ENCODE measurements at places on chromosomes 11 and 22.

DNA sequence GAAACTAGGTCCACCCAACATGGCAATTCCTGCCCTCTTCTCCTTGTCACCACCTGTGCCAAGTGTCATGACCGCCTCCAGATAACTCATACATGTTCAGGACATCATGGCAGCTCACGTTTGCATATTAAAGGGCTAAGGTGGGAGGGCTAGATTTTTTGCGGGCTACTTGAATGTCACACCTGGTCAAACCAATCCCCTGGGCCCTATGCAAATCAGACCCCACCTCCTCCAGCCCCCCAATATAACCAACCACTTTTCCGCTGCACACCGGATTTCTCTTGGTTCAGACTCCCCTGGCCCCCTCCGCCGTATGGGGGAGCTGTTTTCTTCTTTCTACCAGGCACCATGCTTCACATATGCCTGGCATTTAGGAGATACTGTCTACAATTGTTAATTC is 12.6 kb downstream of the UPB1 start:
- DNase-seq = no peak

GRCh38 chr11:111977146-111978027 is 40.2 kb downstream of the DIXDC1 start:
- DNase-seq = no peak

- DNase-seq = no peak
These were observed 368.6 kb downstream of the OPCML start for GRCh38 chr11:133163463-133164419.

DNA sequence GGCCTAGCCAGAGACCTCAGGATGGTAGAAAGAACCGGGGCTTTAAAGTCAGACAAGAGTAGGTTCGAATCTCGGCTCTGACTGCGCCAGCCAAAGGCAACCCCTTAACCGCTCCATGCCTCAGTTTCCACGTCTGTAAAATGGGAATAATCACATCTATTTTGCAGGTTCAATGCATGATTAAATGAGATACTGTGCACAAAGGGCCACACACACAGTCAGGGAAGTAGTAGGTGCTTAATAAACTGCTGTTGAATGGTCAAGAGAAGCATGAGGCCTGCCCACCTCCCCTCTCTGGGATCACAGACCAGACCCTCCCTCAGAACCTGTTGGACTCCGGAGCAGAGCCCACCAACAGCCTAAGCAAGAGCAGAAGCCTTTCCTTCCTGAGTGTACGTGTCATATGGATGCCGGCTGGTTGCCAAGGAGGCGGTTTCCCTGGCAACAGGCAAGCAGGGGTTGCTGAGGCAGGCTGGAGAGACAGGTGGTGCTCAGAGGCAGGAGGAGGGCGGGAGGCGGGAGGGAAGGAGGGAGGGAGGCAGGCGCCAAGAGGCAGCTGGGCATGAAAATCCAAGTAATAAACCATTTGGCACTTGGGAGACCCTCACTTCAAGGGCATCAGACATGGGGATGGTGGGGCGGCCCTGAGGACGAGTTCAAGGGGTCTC is 43.9 kb downstream of the NFAM1 start:
- DNase-seq = no peak

- DNase-seq = no peak
These were observed 158.4 kb downstream of the ATG16L2 start for GRCh38 chr11:72972496-72973128.

- DNase-seq = no peak
These were observed 35.2 kb downstream of the SHISAL1 start for GRCh38 chr22:44277386-44278135.

DNA sequence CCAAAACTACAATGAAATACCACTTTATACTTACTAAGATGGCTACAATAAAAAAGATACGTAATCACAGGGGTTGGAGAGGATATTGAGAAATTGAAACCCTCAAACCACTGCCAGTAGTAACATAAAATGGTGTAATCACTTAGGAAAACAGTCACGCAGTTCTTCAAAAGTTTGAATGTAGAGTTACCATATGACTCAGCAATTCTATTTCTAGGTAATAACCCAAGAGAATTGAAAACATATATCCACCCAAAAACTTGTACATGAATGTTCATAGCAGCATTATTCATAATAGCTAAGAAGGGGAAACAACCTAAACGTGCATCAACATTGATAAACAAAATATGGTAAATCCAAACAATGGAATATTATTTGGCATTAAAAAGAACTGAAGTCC is 24.4 kb upstream of the PSMA1 start:
- no peak for DNase-seq

DNA sequence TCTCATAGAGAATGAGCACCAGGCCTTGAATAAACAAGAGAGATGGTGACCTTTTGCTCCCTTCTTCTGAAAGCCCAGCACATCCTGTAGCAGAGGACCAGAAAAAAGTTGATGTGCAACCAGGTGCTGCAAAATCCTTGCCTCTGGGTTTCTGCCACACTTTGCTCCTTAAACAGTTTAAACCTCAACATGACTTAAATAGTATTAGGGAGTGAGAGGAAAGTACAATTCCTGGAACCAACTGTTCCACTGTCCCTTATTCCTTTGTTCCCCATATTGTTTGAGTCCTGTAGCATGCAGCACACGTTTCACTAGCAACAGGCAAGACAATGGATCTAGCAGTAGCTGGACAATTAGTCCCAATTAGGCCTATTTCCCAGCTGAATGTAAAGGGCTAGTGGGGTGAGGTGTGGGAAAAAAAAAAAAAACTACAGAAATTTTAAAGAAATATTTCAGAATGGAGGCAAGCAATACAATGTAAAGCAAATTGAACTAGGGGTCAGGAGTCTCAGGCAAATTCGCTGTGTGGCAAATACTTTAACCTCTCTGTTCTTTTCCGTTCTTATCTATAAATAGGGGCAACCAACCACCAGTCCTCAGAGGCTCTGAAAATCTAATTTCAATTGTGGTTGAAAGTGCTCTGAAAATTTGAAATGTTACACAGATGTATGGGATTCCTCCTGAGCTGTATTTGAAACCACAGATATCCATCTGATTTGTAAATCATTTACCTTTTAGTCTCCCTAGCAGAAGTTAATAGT is 6.6 kb downstream of the MPPED2 start:
- no peak for DNase-seq

DNA sequence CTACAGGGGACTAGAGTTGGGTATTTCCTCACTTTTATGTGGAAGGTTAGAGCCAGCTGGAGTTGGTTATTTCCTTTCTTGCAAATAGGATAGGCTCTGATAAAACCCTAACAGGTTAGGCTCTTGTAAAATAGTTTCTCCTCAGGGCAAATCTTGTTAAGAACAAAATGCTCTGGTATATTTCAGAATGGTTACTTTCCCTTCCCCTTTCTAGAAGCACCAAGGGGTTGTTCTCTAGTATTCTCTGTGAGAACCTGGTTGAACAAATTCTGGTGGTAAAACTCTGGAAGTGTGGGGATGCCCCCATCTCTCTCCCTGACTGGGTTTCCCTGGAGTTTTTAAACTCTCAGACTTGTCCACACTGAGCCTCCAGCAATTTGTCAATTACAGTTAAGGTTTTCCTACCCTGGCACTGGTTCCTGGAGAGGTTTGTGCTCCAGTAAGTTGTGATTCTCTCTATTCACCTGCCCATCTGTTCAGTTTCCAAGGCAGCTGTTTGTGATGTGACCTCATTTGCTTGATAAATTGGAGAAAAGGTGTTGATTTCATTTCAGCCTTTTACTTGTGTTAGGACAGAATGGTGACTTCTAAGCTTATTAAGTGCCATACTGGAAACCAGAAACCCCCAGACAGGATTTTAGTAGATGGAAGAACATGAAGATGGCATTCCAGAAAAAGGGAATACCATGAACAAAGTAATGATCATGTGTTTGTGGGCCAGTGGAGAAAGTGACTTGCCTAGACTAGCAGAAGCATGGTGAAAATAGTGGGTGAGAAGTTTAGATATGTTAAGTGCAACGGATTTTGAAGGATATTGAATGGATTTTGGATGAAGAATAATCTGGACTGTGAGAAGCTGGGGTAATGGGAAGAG is 64.6 kb downstream of the EXT2 start:
- no peak for DNase-seq

- no peak for DNase-seq
These were observed 6.9 kb downstream of the AQP11 start for GRCh38 chr11:77596626-77597025.

DNA sequence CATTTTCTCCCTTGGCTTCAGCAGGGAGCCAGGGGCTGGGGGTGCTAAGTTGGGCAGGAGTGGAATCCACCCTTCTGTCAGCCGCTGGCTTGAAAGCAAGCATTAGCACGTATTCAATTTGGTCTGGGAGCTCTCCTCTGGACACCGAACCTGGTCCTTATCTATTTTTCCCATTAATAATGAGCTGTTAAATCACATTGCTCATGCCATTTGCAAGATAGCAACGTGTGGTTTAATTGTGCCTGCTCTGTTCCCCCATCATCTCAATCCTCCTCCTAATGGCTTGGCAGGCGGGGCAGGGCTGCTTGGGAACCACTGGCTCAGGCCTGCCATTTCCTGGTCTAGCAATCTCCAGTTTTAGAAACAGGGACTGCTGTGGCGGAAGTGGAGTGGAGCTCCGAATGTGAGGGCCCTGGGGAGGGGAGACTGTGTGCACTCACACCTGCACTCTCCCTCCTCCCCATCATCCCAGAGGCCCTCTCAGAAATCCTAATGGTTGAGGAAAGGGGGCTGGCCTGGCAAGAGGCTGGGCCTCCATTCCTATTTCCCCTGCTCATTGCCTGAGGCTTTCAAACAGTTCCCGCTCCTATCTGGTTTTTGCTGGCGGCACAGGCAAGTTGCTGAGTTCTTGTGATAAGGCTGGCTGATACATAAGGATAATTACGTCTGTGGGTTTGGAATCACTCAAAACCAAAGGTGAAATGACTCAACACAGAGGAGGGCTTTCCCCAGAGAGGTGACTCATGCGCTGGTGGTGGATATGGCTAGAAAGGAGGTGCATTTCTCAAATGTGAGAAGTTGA is 201.2 kb upstream of the E2F8 start:
- peak; percentile 63 for DNase-seq

- DNase-seq = no peak
These were observed 23.9 kb downstream of the MAP6 start for GRCh38 chr11:75644946-75645345.

GRCh38 chr11:96035740-96036078 is 111.8 kb upstream of the MTMR2 start:
- no peak for DNase-seq

DNA sequence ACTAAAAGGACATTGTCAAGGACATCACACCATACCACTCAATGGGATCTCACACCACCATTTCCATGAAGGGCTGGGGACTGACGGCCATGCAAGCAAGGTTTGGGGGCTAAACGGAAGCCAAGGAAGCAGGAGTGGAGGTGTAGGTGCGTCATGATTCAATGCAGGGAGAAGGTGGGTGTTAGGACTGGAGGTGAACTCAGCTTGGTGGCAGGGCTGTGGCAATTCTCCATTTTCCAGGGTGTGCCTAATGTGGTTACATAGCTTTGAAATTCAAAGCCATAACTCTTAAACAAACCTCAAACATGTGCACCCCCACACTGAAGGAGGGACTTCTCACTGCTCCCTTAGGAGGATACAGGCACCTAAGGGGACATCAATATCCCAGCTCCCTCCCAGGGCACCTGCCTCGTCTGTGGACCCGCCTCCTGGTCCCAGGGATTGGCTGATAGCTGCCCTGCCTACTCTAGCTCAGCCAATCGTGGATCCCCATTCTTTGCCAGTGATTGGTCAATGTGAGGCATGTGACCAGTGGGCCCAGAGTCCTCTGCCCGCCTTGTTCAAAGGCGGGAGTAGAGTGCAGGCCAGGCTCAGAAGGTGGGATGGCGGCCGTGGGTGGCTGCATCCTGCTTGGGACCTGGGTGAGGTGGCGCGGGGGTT is 64.6 kb downstream of the CTTN start:
- no peak for DNase-seq

GRCh38 chr11:78659326-78660270 is 84.9 kb upstream of the NARS2 start:
- DNase-seq = no peak

DNA sequence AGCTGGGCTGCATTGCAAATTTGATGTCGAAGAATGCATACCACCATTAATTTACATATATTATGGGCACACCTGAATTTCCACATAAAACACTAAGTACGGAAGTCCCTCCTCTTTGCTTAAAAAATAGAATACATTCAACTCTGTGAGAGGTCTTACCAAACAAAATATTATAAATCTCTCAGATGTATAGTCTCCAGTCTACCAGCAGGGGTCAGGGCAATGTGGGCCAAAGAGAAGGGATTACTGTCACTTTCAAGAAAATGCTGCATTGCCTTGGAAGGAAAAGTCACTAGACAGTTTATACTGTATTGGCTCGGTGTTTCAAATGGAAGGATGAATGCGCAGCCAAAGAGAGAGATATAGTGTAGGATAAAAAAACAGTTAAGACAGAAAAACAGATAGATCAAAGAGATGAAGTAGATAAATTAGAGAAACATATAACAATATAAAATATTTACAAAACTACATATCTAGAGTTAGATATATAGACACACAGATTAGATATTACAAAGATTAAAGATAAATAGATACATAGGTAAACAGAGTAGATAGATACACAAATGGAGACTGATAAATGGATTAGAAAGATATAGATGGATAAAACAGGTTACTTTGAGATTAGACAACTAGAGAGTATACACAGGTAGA is 20.9 kb downstream of the SERGEF start:
- DNase-seq = no peak

- DNase-seq = no peak
These were observed 2.8 kb downstream of the SIPA1 start for GRCh38 chr11:65640483-65641296.

GRCh38 chr11:120956710-120957495 is 67.0 kb upstream of the TBCEL start:
- DNase-seq = no peak

DNA sequence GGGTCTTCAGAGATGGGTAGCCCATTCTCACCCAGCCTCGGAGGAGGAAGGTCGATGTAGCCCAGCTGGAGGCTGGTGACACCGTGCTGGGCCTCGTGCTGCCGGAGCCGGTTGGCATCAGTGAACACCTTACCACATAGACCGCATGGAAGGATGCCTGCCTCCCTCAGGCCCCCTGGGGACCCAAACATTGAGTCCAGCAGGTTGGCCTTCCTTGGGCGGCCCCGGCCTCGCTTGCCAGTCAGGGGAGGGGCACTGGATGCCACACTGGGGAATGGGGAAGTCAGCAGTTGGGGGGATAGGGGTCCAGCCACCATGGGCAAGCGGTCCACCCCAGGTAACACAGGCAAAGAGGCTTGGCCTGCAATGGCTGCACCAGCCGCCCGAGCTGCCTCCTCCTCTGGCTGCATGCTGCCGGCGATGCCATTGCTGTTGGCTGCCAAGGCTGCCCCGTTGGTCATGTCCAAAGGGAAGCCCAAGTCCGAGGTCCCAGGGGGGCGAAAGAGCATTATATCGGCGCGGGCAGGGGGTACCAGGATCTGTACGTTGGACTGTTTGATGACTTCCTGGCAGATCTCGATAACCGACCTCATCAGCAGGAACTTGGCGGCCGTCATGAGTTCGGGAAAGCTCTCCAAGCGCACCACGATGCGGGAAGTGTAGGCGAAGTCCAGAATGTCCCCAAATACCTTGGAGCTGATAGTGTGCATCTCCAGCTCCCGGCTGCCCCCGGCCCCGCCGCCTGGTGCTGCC is 1.4 kb downstream of the PATZ1 start:
- DNase-seq = no peak

Measured in brain pericyte (primary cell).